CD4-positive, alpha-beta T cell treated with Interleukin-15 for 1 hour (primary cell): ENCODE measurements at places on chromosomes 13 and 19.

GRCh38 chr19:58460039-58460438 is 6.8 kb upstream of the ZNF324 start:
- DNase-seq: no peak

GRCh38 chr19:55304279-55304978 is 20.6 kb downstream of the BRSK1 start:
- DNase-seq: no peak

- DNase-seq: no peak
Measured at GRCh38 chr19:38201731-38202130, 22.3 kb downstream of the DPF1 start.

GRCh38 chr13:22050951-22051563 is 380.2 kb downstream of the FGF9 start:
- DNase-seq: no peak

- no peak for DNase-seq
Measured at GRCh38 chr19:31126236-31126635, 223.0 kb downstream of the TSHZ3 start.

- DNase-seq: no peak
Measured at GRCh38 chr13:109496216-109496615, 290.2 kb downstream of the IRS2 start.

GRCh38 chr19:13260883-13261653 is 110.9 kb downstream of the IER2 start:
- DNase-seq: peak; percentile 49

GRCh38 chr13:99661791-99662190 is 160.5 kb downstream of the TM9SF2 start:
- DNase-seq: no peak

DNA sequence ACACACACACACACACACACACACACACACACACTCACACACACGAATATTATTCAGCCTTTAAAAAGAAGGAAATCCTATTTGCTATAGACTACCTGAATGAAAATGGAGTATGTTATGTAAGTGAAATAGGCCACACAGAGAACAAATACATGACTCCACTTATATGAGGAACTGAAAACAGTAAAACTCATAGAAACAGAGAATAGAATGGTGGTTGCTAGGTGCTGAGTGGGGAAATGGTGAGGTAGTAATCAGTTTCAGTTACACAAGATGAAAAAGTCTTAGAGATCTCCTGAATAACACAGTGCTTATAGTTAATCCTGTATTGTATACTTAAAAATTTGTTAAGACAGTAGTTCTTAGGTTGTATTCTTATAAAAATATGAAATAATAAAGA is 8.2 kb downstream of the ZNF677 start:
- DNase-seq: no peak

DNA sequence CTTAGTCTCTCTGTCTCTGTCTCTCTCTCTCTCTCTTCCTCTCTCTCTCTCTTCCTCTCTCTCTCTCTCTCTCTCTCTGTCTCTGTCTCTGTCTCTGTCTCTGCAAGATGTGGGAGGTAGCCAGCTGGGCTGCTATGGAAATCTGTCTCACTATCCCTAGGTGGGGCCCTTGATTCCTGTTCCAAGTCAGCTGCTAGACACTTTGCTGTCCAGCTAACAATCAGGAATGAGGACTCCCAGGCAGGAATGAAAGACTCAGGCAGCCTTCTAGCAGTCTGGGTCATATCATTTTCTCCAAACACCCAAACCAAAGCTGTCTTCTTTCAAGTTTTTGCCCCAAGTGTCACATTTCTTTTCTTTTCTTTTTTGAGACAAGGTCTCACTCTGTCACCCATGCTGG is 23.2 kb downstream of the CATSPERD start:
- DNase-seq: no peak

GRCh38 chr19:4816202-4816949 is 15.1 kb downstream of the TICAM1 start:
- no peak for DNase-seq

DNA sequence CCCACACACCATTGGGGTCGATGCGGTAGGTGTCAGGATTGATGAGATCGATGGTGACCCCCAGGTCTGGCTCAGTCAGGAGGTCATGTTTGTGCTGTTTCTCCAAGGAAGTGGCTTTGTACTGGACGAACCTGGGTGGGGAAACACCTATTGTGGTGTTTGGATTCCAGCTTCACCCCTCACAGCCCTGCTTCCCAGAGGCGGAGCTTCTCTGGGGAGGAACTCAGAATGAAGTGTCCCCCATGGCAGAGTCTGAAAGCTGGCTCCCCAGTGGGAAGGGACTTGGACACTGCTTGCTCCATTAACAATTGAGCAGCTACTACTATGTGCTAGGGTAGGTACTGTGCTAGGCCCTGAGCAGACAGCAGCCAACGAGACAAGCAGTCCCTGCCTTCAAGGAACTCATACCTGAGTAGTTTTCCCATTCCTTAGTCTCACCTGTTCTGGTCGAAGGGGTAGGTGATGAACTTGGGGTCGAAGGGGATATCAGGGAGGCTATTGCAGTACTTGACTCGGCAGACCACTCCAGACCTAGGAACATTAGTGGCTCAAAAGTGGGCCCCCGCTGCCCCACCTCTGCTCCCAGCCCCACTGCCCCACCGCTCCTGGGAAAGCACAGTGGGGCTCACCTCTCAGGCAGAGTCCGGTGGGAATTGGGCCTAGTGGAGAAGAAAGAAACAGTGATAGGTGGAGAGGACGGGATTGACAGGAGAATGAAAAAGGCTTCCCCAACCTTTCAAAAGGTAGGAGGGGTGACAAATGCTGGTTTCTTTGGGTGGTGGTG is 1.1 kb downstream of the PAF1 start:
- DNase-seq: no peak

- no peak for DNase-seq
Measured at GRCh38 chr13:72151241-72151640, 284.2 kb upstream of the DACH1 start.

- DNase-seq: no peak
Measured at GRCh38 chr13:19178901-19179593, 2.6 kb downstream of the TUBA3C start.

DNA sequence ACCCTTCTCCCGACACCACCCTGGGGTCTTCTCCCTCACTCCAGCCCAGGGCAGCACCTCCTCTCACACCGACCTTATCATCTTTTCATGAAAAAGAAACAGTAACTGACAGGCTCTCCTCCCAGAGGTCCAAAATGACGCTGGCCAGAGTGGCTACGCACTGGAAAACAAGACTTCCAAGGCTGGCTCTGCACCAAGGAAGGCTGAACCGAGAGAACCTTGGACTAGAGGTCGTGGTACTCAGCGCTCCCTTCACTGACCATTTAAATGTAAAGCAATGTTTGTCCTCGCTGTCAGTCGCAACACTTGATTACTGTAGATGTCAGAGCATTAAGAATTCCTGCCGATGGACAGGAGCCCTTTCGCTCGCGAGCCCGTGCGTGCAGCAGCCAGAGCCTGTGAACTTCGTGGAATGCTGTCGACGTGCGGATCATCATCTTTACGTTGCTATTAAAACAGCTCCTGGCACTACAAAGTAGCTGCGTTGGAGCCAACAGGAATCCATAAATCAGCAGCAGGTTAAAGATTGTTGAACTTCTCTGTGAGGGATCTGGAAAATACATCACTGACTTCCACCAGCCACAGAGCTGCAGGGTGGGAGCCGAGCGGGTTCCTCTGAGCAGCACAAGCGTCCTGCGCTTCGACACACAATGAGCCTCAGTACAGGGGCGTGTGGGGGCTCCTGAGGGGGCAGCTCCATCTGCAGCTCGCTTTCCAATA is 125.5 kb upstream of the MCF2L start:
- DNase-seq: no peak

GRCh38 chr19:3024509-3024869 is 4.6 kb downstream of the TLE2 start:
- DNase-seq: no peak

DNA sequence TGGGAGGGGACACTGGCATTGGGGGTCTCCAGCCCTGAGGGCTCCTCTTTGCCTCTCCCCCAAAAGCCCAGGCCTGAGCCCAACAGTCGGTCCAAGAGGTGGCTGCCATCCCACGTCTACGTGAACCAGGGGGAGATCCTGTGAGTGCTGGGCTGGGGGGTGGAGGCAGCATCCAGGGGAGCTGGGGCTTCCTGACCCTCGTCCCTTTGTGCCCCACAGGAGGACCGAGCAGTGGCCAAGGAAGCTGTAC is 6.8 kb downstream of the PTOV1 start:
- DNase-seq: no peak

- no peak for DNase-seq
Measured at GRCh38 chr13:28320884-28321574, 173.9 kb downstream of the FLT1 start.

GRCh38 chr19:38831142-38831605 is 420 bp downstream of the ECH1 start:
- peak; percentile 43 for DNase-seq

DNA sequence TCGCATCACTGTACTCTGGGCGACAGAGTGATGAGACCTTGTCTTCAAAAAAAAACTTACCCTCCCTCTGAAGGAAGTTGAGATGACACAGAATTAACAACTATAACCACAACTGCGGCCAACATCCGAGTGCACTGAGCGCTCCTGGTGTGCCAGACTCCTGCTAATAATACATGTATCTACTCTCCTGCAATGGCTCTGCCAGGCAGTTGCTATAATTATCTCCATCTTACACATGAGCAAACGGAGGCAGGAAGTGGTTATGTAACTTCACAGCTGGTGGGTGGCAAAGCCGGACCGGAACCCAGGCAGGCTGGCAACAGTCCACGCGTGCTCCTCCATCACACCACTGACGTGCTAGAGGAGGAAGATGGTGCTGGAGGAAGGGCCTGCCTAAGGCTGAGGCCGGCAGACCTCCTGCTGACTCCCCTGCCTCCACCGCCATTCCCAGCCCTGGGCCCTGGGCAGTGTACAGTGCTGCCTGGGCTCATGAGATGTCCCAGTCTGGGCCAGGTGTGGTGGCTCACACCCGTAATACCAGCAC is 12.6 kb downstream of the XRCC1 start:
- peak; percentile 92 for DNase-seq

- DNase-seq: no peak
Measured at GRCh38 chr19:13965926-13966683, 13.8 kb downstream of the DCAF15 start.

DNA sequence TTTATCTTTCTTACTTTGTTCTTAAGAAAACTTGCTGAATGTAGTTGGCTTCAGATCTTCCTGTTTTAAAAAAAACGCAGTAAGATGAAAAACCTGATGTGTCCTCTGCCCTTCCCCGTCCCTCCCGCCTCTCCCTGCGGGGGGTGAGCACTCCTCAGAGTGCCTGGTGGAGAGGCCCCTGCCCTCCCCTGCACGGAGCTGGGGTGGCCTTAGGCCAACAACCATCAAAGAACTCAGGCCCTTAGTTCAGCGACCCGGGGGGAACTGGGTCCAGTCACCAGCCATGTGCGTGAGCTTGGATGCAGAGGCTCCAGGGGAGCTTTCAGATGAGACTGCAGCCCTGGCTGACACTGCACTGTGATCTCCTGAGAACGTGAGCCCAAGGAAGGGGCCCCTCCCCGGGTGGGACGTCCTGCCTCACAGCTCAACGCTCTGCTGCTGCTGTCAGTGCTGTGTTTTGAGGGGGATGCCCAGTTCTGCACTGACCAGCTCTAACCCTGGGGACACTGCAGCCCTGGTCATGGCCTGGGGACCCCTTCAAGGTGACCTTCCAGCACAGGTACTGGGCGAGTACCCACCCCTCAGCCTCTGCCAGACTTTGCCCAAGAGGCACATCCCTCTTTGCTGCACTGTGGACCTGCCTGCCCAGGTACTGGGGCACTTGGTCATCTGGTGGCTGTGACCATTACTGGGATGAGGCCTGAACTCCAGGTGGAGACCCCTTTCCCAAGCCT is 42.7 kb downstream of the ANKRD10 start:
- DNase-seq: no peak

DNA sequence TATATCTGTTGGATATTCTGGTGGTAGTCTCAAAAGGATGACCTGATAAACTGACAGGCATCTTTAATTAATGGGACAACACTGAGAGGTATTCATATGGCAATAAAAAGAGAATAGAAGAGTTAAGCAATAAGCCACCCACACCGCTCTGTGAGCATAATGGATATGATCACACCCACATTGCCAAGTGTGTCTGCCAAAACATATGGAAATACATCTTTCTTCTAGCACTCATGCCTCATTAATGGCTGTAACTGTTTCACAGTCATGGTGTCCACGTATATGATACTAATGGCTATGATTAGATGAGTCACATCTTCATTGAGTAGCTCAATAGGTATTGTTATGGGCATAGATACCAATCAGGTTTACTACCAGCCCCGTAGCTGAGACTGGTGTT is 13.1 kb downstream of the IGFL3 start:
- no peak for DNase-seq
